ENCODE measurements at places on chromosomes 11 and 22.

DNA sequence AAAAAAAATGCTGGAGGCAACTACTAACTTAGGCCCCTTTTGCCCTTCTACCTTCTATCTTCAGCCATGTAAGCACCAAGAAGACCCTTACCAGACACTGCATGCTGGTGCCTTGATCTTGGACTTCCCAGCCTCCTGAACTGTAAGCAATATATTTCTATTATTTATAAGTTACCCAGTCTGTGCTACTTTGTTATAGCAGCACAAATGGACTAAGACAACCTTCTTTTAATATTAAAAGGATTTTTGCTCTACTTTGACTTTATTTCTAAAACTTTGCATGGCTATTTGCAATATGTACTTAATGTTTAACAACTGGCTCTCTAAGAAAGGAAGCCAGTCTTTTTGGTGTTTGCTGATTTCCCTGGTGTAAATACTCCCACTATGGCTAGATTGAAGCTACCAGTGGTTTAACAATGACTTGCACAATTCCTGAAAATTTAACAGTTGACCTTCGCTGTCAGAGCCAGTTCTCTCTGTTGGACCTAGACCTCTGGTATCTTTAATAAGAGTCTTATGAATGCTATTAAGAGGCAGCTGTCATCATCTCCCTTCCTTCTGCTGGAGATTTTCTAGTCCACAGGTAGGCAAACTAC is 25.2 kb downstream of the OR6Q1 start:
- DNase-seq: no peak

DNA sequence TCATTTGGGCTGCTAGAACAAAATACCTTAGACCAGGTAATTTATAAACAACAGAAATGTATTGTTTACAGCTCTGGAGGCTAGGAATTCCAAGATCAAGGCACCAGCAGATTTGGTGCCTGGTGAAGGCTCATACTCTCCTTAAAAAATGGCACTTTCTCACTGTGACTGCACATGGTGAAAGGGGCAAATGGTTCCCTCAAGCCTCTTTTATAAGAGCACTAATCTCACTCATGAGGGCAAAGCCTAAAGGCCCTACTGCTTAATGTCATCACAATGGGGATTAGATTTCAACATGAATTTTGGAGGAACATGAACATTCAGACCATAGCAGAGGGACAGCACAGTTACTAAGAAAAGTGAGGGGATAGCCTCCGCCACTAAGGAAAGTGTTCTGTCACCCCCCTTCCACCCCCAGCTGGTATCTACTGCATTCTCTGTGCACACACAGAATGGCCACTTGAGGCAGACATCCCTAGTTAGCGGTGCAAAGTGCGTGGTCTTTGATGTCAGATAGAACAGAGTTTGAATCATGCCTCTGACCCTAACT is 47.2 kb upstream of the CEP295 start:
- peak; percentile 48 for DNase-seq

GRCh38 chr11:61580271-61580888 is 496 bp downstream of the SYT7 start:
- no peak for DNase-seq

GRCh38 chr11:16896729-16897469 is 117.3 kb downstream of the PLEKHA7 start:
- DNase-seq: no peak
